ENCODE measurements at places on chromosomes 5 and 9. TPM values are rescaled to one million over a fixed set of nuclear protein-coding genes. Genes with fewer than 3 reads are reported as not detected.

GRCh38 chr5:25862276-25862675, 1176.1 kb downstream of the CDH9 start:
- H3K27ac ChIP-seq, result no peak overlapping the region
- no peak for DNase-seq
- peaks cover 5% of the 10 kb centered on the region for H3K36me3 ChIP-seq
- H3K4me1 ChIP-seq, result no peaks in the 10 kb centered on the region
- H3K27me3 ChIP-seq, result no peaks in the 10 kb centered on the region
- no peak overlapping the region for H3K4me3 ChIP-seq

GRCh38 chr9:68970151-68970550, 43.8 kb downstream of the PRKACG start:
- H3K27me3 ChIP-seq, result peaks cover 18% of the 10 kb centered on the region
- H3K27ac ChIP-seq, result no peak overlapping the region
- H3K36me3 ChIP-seq, result peaks cover 2% of the 10 kb centered on the region
- no peak overlapping the region for H3K4me3 ChIP-seq

IER5L gene
- 4.6 TPM for total RNA-seq

- no peak overlapping the region for H3K4me3 ChIP-seq
- H3K27ac ChIP-seq, result no peak overlapping the region
- no peak for DNase-seq
- H3K4me1 ChIP-seq, result no peaks in the 10 kb centered on the region
- no peaks in the 10 kb centered on the region for H3K36me3 ChIP-seq
Measured at GRCh38 chr9:1415146-1415545, 365.0 kb downstream of the DMRT2 start.

GRCh38 chr9:108603141-108603540, 252.6 kb downstream of the ACTL7B start:
- H3K27me3 ChIP-seq, result no peaks in the 10 kb centered on the region
- no peak overlapping the region for H3K4me3 ChIP-seq
- H3K27ac ChIP-seq, result no peak overlapping the region
- no peaks in the 10 kb centered on the region for H3K4me1 ChIP-seq
- DNase-seq, result no peak
- H3K36me3 ChIP-seq, result no peaks in the 10 kb centered on the region

DNA sequence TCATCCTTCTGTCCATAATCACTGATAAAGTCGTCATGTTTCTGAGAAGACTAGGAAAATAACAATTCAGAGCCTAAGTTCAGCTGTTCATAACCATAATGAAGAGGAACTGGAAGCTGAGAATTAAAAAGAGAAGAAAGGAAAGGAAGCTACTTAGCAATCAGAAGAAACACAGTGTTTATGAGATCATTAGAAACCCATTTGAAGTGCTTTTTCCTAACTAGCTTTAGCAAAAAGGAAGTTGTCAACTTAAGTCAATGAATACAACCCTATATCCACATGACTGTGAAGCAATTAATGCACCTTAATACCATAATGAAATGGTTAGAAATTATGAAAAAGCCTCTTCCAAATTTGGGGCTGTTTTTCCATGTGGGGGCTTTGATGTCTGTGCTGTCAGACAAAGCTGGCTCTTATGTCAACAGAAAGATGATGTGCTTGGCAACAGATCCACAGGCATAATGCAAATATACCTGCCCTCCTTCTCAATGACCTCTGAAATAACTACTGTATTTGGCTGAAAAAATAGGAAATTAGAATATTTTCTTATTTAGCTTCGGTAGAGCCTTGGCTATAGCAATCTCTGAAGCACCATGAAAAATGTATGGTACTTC, 463.5 kb downstream of the RASEF start:
- no peaks in the 10 kb centered on the region for H3K27me3 ChIP-seq
- no peaks in the 10 kb centered on the region for H3K36me3 ChIP-seq
- no peak for DNase-seq
- H3K27ac ChIP-seq, result no peak overlapping the region
